ENCODE measurements at places on chromosomes 12 and 14.

DNA sequence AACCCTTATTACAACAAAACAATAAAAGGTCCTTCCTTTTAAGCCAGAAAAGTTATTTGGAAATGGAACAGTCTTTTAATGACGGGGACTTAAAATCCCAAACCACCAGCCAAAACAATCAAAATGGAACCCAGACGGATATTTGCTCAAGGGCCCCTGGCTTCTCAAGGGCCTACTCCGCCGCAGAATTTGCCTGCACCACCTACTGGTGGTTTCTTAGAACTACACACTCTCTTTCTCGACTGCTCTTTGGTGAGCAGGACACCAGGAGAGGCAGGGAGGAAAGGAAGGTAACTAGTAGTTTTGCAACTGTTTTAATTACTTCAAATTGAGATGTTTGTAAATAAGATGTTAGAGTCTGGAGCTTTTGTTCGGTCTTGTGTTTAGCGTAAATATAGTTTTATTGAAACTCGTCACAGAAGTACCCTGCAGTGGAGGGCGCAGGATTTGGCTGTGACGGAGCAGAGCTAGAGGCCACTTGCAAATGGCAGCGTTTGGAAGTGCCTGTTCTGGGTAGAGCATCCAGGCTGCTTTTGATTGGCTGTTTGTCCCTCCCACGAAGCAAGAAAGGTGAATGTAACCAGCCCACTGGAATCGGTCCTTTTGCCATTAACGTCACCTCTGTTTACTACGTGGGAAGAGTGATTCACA lies 238.5 kb downstream of the CACNA1C start:
- DNase-seq, result peak; percentile 37

- no peak for DNase-seq
Measured at GRCh38 chr14:71647086-71647784, 285.0 kb upstream of the RGS6 start.

DNA sequence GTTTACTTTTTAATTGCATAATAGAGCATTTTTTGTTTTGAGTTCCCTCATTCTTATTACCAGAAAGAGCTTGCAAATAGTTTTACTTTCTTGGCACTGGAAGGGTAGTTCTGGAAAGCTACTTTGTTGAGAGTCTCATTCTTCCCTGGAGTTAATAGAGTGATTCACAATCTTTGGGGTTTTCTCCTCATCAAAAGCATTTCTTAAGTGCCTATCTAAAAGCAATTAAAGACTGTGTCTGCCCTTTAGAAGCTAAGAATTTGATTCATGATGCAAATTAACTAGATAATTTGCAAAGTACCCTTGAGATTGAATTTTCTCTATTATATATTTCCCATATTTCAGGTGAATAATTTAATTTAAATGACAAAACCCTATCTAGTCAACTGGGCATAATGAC lies 8.1 kb upstream of the BMAL2 start:
- DNase-seq, result peak; percentile 29

DNA sequence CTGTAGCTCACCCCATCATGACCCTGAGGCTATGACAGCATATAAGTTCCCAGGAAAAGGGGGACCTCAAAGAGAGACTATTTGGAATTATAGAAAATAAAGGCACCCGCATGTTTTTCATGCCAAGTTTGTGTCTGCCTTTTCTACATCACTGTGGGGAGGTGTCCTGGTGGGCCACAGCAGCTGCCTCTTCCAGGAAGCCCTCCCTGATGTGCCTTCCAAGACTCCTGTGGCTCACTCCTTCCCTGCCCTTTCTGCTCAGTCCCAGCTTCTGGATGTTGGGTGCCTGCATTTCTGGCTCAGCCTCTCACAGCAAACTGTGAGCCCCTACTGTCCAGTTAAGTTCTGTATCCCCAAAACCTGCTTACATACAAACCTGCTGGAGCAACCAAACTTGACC lies 36.3 kb upstream of the BEGAIN start:
- DNase-seq, result no peak

DNA sequence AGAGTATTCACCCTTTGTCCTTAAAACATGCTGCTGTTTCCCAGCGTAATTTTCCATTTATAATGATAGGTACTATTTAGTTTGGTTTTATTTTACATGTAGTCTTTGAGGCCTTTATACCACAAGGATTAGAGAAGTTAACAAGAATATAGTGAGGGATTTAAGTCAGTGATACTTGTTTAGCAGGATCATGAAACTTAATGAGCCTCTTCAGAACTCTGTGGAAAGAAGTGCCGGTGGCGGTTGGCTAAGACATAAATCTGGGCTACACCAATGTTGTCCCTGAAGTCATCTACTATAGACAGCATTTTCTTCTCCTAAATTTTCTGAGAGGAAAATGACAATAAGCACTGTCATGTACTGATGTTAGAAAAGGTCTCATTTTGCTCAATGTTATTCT lies 1226.0 kb upstream of the SEL1L start:
- DNase-seq, result no peak

DNA sequence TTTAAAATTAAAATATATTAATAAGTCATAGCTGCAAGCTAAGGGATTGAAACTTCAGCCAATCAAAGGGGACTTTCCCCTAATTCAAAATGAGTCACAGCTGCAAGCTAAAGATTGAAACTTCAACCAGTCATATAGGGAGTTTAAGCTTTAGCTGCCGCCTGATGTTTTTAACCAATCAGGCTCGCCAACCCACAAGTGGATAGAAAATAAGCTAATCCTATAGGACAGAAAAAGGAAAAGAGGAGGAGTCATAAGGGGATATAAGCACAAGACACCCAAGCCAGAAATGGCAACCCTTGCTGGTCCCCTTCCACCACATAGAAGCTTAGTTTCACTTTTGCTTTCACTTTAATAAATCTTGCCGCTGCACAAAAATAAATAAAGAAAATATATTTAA lies 1154.6 kb downstream of the GALC start:
- no peak for DNase-seq

DNA sequence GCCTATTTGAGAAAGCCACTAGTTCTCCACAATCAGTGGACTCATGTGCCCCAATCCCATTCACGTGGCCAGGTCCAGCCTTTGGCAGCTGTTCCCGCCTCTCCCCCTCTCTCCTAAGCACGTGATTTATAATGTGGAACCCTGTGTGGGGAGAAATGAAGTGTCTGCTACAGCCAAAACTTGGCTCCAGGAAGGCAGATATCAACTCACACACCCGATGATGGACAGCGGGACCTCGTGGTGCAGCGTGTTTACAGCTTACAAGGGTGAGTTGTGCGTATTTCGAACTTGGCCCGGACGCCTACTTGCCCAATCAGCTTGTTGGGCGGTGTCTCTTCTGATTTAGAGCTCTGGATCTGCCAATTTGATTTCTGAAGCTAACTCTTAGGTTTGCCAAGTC lies 38.1 kb upstream of the FAM181A start:
- no peak for DNase-seq

GRCh38 chr12:57469296-57470164 lies 9.9 kb downstream of the GLI1 start:
- DNase-seq, result no peak

DNA sequence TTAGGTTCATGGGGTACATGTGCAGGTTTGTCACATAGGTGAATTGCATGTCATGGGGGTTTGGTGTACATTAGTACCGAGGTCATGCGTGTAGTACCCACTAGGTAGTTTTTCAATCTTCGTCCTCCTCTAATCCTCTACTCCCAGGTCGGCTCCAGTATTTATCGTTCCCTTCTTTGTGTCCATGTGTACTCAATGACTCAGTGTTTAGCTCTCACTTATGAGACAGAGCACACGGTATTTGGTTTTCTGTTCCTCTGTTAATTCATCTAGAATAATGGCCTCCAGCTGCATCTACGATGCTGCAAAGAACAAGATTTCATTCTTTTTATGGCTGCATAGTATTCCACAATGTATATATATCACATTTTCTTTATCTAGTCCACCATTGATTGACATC lies 850.9 kb upstream of the MDGA2 start:
- DNase-seq, result no peak

DNA sequence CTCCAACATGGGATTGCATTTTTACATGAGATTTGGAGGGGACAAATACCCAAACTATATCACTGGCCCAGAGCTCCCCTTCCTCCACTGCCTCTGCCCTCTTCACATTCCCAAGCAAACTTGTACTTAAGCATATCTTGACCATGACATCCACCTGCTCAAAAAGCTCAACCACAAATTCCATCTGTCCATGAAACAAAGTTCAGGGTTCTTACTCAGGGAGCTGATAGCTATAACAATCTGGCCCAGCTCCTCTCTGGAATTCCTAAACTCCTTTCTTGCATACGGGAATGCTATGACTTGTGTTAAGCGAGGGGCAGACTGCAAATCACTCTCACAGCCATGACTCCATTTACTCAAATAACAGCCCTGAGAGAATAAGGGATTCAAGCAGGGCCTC lies 152.1 kb downstream of the GALC start:
- no peak for DNase-seq

- no peak for DNase-seq
Measured at GRCh38 chr14:98958632-98959031, 313.4 kb downstream of the BCL11B start.

DNA sequence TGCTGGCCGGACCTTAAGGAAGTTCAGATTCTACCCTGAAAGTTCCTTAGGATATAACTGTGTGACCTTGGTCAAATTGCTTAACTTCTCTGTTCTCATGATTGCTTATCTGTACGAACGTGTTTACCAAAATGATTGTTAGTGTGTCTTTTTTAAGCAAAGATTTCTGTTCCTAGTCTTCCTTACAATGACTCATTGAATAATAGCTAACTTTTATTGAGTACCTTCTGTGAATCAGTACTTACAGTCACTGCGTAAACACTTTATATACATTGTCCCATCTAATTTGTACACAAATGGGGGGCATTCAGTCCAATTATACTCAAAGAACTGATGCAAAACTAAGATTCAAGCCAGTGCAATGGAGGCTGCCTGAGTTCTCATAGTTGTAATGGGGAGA lies 4.2 kb upstream of the TMEM30B start:
- DNase-seq, result no peak

GRCh38 chr14:32413967-32414640 lies 85.0 kb downstream of the AKAP6 start:
- DNase-seq, result no peak

GRCh38 chr12:8648576-8649205 lies 13.9 kb downstream of the MFAP5 start:
- DNase-seq, result no peak

DNA sequence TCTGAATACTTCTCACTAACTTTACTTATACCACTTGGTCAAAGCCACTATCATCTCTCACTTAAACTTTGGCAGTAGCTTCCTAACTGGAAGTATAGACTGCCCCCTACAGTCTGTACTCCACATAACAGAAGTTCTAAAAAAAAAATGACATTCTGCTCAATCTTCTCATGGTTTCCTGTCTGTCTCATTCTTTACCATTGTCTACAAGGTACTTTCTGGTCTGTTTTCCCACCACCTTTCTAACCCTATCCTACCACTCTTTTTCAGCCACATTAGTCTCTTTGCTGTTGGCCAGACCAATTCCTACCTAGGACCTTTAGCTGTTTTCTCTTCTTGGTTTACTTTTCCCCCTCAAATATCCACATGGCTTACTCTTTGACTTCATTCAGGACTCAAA lies 14.7 kb downstream of the CPSF6 start:
- peak; percentile 26 for DNase-seq

DNA sequence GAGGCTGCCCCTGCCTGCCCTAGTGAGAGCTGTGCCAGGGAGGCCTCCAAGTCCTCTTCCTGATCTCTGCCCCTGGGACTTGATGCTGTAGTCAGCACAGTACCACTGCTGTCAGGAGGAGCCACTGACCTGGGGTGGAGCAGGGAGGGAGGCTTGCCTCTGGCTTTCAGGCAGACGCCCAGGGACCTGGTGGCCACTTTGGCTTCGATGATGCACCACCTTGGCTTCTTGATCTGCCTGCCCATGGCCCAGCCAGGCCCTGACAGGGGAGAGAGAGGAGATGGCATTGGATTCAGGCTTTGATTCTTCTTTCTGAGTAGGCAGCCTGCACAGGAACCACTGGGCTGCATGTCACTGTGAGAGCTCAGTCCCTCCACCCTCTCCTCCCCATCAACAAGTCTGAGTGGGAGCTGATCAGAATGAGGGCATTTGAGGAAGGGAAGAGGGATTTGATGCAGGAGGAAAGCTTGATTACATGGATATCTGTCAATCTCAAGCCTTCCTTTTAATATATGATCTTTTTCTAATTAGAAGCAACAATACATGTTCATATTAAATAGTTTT lies 24.7 kb downstream of the TMEM63C start:
- no peak for DNase-seq

GRCh38 chr12:27924350-27925135 lies 48.0 kb downstream of the PTHLH start:
- peak; percentile 32 for DNase-seq

- DNase-seq, result no peak
Measured at GRCh38 chr12:86241600-86241999, 14.6 kb downstream of the MGAT4C start.

- peak; percentile 71 for DNase-seq
Measured at GRCh38 chr14:102020058-102020971, 55.9 kb downstream of the DYNC1H1 start.

DNA sequence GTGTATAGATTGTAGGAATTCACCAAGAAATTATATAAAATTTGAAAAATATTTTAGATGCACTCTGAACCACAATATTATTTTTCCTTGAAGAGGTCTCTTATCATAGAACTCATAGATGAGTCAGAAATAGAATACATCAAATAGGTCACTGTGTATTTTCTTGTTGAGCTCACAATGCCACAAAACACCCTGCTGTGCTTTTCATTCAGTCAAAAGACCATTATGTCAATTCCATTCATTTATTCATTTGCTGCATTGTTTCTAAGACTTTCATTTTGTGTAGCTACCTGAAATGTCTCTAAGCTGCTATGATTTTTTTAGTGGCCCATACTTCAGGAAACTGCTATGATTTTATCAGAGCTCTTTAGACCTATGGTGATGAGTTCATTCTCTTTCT lies 231.9 kb upstream of the AVPR1A start:
- DNase-seq, result no peak

GRCh38 chr14:55562135-55562534 lies 17.9 kb upstream of the KTN1 start:
- no peak for DNase-seq

DNA sequence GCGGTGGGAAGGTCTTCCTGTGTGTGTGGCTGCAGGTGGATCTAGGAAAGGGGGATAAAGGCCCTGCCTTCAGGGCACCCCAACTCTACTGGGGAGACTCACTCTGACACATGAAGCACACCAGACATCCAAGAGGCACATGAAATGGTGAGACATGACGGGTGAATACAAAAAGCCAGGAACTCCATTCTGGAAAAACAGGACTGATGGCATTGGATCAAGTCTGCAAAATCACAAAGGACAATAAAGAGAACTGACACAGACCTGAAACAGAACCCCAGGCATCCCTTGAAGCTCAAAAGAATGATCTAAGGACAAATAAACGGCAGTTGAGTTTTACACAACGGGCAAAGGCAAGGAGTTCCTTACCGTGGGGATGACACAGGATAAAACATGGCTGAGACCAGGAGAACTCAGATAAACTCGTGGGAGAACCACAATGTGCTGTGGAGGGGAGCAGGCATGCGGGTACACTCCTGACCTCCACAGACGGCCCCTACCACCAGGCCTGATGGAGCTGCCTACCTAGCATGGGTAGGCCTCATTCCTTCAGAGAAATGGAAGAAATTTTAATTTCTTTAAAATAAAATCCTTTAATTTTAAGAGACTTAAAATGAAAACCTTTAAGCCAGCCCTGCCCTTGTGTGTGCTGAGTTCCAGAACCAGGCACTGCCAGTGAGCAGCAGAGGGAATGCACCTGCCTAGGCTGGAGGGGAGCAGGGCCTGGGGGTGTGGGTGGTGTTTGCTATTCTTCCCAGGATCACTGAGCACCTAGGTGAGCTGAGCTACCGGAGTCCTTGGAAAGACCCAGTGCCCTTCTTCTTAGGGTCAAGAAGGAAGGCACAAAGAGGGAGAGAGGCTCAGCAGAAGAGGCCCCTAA lies 100.1 kb downstream of the SINHCAF start:
- no peak for DNase-seq
